Stimulated activated CD8-positive, alpha-beta memory T cell treated with anti-CD3 and anti-CD28 coated beads, Interleukin-4, amount 100 ng/mL, for 1 hour (primary cell): ENCODE measurements at places on chromosomes 7 and 10.

DNA sequence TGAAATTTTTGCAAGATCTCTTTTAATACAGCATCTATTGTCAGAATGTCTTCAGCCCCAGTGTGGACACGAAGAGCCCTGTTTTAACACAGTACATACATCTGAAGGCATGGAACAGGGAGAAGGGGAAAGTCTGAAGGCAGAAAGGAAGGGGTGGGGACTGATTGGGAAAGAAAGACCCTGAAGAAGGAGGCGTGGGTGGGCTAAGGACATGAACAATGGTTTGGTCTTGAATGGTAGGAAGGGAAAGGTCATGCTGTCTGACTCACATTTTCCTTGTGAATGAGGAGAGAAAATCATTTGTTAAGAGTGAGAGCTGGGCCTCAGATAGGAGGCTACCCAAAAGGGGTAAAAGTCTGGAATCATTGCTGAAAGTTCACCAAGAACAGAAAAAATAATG is 297.1 kb downstream of the GALNT17 start:
- no peak for DNase-seq

- no peak for DNase-seq
Observed at GRCh38 chr7:74312418-74313028, 23.3 kb downstream of the CLIP2 start.

- no peak for DNase-seq
Observed at GRCh38 chr7:87926581-87927461, 7.2 kb upstream of the ADAM22 start.

DNA sequence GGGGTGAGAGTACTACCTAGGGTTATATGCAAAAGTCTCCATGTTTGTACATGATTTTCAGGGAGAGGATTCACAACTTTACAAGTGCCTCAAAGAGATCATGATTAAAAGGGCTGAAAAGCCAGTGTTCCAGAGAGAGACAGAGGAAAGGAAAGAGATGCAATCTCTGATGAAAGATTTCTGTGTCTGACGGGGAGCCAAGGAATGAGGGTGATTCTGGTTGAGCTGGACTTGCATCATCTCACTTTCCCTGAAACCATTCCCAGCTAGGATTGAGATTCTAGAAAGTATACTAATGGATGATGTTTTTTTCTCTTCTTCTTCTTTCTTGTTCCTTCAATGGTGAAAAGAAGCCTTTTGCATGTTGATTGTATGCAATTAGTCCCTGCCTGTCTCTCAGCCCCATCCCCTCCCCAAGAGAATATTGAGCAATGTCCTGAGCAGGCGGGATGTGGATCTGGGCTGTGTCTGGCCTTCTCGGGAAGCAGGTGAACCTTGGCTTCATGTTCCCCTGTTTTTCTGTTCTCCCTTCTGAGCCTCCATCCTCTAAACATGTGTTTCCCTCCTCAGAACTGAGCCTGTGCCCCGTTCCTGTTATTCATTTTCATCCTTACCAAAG is 186.1 kb downstream of the ZNF365 start:
- DNase-seq = no peak

DNA sequence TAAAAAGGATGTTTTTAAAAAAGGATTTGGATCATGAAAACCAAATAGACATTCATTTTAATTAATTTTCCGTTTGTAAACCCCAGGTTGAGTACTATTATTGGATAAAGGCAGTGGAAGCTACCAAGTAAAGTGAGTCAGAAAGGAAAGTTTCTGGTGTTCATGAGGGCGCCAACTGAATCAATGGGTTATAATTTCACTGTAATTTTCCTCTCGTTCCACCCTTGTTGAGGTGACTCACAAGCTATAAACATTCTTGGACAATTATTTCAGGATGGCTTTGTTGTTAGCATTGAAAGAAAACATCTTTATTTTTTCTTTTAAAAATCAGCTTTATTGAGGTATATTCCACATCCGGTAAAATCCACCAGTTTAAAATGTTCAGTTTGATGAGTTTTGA is 5.1 kb upstream of the FAM133B start:
- DNase-seq = no peak

GRCh38 chr7:39433550-39433949 is 132.7 kb upstream of the YAE1 start:
- no peak for DNase-seq
